ENCODE measurements at places on chromosomes 7 and 10.

DNA sequence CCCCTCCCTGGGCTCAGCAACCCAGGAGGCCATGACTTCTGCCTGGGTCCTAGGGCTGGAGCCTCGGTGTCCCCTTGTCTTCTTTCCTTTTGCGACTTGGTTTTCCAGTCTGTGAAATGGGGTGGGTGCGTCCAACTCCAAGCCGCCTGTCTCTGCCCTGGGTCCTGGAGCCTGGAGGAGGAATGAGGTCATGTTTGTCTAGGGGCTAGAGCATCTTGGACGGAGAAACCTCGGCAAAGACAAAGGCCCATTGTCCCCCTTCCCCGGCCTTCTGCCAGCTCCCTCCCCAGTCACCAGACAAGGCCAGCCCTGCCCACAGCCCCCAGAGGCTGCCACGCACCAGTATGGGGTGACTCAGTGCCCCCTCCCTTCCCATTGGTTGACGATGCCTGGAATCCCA is 39.8 kb upstream of the ELN start:
- peak; percentile 92 for DNase-seq

GRCh38 chr10:49465736-49466135 is 69.8 kb upstream of the DRGX start:
- DNase-seq, result no peak

DNA sequence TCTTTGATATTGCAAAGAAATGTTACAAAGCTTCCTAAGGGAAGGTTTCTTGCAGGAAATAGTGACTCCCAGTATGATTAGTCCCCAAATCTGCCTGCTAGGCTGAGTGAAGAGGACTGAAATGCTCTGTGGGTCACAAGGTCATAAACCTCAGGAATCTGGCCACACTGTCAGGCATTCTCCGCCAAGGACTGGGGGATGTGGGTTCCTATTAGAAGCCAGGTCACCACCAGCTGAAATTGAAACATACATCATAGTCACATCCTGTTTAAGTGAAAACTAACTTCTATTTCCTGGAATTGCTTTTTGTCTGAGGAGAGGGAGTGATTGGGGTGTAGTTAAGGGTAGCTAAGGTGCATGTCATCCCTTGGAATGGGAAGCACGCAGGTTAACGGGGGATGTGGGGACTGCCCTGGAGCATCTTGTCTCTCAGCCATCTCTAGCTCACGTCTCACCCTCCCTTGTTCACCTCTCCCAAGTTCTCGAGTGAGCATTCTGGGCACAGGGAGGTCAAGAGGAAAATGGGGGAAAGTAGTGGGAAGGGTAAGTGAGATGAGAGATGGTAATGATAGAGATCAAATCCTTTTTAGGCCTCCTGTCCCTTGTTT is 12.0 kb upstream of the GSAP start:
- DNase-seq, result peak; percentile 67

GRCh38 chr10:80971461-80971860 is 433.8 kb downstream of the SH2D4B start:
- no peak for DNase-seq

DNA sequence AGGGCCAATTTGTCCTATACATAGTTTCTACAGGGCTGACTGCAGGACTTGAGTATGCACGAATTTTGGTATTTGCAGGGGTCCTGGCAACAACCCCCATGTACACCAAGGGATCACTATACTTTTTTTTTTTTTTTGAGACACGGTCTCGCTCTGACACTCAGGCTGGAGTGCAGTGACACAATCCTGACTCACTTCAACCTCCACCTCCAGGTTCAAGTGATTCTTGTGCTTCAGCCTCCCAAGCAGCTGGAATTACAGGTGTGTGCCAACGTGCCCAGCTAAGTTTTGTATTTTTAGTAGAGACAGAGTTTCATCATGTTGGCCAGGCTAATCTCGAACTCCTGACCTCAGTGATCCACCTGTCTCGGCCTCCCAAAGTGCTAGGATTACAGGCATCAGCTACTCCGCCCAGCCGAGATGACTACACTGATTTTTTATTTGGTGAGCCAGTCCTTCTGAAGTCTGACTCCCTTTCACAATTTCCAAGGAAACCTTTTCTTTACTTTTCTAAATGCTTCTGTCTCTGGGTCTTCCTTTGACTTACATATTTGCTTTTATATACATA is 19.8 kb downstream of the CFAP70 start:
- no peak for DNase-seq

DNA sequence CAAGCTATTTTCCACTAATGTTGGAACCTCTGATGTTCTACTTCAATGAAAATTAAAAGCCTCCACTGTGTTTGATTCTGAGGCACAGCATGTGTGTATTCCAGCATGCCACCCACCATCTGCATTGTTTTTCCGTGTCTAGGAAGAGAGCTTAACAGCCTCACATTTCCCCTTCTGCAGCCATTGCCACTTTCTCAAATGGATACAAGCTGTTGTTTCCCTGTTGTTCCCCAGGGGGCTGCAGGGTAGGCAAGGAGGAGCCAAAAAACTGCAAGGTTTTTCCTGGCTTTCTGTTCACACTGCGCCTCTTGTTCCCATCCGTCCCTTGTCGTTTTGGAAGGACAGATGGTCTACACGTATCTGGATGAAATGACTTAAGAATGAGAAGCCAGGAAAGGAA is 72.3 kb upstream of the DNAJB12 start:
- DNase-seq, result peak; percentile 6

- no peak for DNase-seq
These were observed 11.5 kb downstream of the SGPL1 start for GRCh38 chr10:70827086-70827757.

Measured in urothelium cell line (cell line).